Psoas muscle (tissue), 8 donors: ENCODE measurements at places on chromosomes 3 and 15. TPM values are rescaled to one million over a fixed set of nuclear protein-coding genes. Genes with fewer than 3 reads are reported as not detected.
A peak's percentile ranks its signal among the peaks of the same experiment; 100 is the strongest.

DNA sequence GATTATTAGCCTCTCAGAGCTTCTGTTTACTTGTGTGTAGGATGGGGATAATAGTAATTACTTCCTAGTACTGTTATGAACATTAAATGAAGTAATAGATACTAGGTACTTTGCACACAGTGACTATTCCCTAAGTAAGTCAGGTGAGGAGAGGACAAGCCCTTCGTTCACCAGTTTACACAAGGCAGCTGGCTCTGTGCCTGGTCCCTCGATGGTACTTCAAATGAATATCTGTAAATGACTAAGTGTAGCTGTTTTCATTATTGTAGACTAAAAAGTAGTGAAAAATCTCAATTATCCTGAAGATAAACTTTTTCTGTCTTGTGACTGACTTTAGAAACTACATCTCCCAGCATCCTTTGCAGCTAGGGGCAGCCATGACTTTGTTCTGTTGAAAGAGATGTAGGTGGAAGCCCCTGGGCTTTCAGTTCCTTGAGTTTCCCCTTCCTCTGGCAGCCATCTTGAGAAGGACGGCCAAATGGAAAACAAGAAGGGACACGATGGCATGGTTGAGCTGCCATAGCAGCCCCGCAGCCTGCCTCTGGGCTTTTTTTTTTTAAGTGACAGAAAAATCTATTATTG lies 11.7 kb upstream of the WNT7A start:
- no peak overlapping the region for H3K4me3 ChIP-seq
- no peak for DNase-seq

DNA sequence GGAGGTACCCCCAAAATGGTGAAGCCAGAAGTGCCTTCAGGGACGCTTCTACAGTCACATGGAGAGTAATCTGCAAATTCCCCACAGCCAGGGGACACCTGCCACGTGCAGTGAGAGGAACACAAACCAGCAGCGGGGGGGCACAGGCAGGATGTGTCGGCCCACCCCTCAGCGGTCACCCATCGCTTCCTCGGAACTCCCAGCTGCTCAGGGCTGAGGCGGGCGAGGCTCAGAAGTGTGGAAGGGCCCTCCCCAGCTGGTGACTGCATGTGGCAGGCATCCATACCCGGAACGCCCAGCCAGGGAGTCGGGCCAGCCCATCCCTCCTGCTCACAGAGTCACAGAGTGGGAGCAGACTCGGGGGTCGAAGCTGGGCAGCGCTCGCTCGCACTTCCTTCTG lies 63.7 kb downstream of the SLC12A8 start:
- H3K27ac ChIP-seq, result no peak overlapping the region
- H3K27me3 ChIP-seq, result no peaks in the 10 kb centered on the region
- DNase-seq, result peak; percentile 61

DNA sequence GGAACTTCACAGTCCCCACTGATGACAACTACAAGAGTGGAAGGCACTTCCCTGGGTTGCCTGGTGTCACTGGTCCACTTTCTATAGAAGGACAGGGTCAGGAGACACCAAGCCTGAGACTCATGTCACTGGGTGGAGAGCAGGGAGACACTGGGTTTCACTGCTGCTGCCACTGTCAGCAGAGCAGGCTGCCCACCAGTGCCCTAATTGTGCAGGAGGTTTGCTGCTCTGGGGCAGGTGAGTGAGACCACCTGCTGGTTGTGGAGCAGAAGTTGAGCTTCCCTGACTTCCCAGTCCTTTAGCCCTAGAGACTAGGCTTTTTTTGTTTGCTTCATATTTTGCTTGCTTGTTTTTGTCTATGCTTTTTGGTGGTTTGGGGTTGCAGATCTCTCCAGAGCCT lies 528.4 kb upstream of the RGMA start:
- no peaks in the 10 kb centered on the region for H3K36me3 ChIP-seq
- no peaks in the 10 kb centered on the region for H3K27me3 ChIP-seq
- no peaks in the 10 kb centered on the region for H3K4me1 ChIP-seq

DNA sequence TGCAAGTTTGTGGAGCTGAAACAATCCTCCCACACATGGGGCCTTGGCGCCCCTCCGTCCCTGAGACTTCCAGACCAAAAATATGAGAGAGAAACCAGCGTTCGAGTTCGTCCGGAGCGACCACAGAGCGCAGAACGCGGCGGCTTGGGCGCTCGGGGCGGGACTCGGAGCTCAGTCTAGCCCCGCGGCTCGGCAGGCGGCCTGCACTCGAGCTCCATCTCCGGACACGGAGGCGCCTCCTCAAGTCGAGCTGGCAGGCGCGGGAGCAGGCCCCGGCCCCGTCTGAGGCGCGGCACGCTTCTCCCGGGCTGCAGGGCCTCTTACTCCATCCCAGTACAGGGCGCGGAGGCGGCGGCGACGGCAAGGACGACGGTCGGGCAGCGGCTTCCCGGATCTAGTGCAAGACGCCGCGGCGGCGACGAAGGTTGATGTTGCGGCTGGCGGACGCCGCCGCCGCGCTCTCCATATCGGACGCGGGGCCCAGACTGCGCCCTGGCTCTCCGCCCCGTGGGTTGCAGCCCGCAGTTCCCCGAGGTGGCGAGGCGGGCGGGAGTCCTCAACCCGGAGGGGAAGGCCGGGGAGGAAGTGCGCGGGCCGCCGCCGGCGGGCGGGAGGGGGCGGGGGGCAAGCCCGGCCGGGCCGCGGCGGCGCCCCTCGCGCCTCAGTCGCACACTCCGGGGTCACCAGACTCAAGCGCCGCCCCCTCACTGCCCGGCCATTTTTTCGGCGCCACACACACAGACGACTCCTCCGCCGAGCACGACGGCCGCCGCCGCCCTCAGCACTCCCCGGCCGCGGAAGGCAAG lies 674 bp downstream of the MSL2 start:
- H3K4me3 ChIP-seq, result peak overlapping the region; percentile 99
- peak overlapping the region; percentile 100 for H3K27ac ChIP-seq
- peak; percentile 92 for DNase-seq
- H3K27me3 ChIP-seq, result no peaks in the 10 kb centered on the region

DNA sequence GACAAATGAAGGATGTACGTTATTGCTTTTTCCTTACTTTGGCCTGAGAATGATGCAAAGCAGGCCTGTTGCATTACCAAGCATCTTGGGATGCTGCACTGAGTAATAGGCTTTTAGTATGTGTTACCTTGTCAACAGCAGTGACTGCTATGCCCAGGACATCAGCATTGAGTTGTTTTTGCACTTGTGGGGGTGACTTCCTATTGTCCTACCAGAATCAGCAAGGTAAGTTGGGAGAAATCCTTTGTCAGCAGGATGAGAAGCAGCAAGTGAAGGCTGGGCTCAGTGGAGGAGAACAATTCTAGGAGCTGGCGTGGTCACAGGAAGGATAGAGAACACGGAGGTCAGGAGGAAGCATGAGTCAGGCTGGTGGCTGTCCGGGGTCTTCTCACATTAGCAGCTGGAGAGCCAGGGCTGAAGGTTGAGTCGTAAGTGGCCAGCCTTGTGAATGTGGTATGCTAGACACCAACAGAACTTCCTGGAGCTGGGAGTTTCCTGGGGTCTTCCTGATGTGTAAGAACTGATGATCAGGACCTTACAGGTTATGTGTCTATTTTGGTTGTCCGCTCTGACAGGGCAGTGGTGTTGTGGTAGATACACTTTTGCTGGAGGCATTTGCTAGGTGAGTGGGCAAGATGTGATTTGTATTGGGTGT lies 142.7 kb downstream of the FNDC3B start:
- peak; percentile 24 for DNase-seq
- no peak overlapping the region for H3K4me3 ChIP-seq
- H3K27ac ChIP-seq, result peak overlapping the region; percentile 26
- H3K36me3 ChIP-seq, result no peaks in the 10 kb centered on the region
- H3K27me3 ChIP-seq, result no peaks in the 10 kb centered on the region

DNA sequence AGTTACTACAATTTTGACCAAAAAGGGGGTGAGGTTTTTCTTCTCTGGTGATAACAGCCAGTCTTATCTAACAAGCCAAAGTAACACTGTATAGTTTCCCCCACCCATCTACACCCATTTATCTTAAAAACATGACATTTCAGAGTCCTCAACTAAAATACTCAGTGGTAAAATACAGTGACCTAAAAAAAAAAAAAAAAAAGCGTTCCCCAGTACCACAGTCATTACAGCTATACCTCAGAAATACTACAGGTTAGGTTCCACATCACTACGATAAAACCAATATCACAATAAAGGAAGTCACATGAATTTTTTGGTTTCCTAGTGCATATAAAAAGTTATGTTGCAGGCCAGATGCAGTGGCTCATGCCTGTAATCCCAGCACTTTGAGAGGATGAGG lies 13.8 kb downstream of the DENND4A start:
- no peak for DNase-seq
- no peak overlapping the region for H3K27ac ChIP-seq
- no peak overlapping the region for H3K4me3 ChIP-seq
- H3K4me1 ChIP-seq, result peaks cover 5% of the 10 kb centered on the region
- H3K27me3 ChIP-seq, result no peaks in the 10 kb centered on the region

DNA sequence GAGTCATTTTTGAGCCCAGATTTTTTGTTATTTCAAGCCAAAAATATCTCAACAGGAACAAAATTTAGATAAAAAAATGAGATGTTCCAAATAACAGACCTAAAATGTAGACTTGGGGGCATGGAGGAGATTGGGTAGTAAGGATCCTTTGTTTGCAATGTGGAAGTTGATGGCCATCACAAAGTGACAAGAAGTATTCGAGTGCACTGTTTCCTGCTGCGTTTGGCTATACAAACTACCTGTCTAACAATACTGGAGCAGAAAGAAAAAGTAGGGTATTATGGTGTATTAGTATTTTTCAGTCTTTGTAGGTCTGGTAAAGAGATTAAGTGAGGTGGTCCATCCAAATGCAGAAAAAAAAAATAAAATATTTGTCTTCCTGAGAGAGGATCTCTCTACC lies 284.2 kb downstream of the C3orf38 start:
- DNase-seq, result no peak
- H3K36me3 ChIP-seq, result no peaks in the 10 kb centered on the region
- no peaks in the 10 kb centered on the region for H3K27me3 ChIP-seq
- H3K27ac ChIP-seq, result no peak overlapping the region
- no peaks in the 10 kb centered on the region for H3K4me1 ChIP-seq

- no peaks in the 10 kb centered on the region for H3K36me3 ChIP-seq
- no peak overlapping the region for H3K27ac ChIP-seq
- no peak overlapping the region for H3K4me3 ChIP-seq
Observed at GRCh38 chr3:193744822-193745684, 152.0 kb downstream of the OPA1 start.

GRCh38 chr3:32316319-32316718 lies 75.3 kb upstream of the CMTM7 start:
- DNase-seq, result no peak
- H3K4me3 ChIP-seq, result no peak overlapping the region
- no peaks in the 10 kb centered on the region for H3K4me1 ChIP-seq
- no peaks in the 10 kb centered on the region for H3K36me3 ChIP-seq

PLSCR4 gene
- total RNA-seq, result 3.6 TPM

CXCR6 gene
- not detected for total RNA-seq

TF gene
- 1.2 TPM for total RNA-seq

CYP1A2 gene
- not detected for total RNA-seq

KCNMB3 gene
- total RNA-seq, result 1.6 TPM
